ENCODE measurements at places on chromosomes 12 and 14. TPM values are rescaled to one million over a fixed set of nuclear protein-coding genes. Genes with fewer than 3 reads are reported as not detected.

DNA sequence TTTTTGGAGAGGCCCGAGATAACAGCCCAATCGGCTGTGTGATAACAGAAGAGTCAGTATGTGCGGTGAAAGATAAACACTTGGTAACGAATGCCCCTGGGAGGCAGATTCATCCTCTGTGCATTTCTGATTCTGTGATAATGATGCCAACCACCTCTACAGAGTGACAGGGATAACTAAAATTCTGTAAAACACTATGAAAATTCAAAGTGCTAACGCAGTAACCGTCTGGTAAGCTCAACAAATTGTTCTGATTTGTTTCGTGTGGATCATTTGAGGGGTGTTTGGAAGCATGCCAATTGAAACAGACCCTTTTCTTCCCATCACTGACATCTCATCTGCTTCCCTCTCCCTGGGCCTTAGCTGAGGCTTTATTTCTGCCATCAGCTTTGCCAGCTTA is 76.3 kb downstream of the ESR2 start:
- H3K27ac ChIP-seq, result no peak overlapping the region
- no peaks in the 10 kb centered on the region for H3K4me1 ChIP-seq
- peaks cover 21% of the 10 kb centered on the region for H3K36me3 ChIP-seq

DNA sequence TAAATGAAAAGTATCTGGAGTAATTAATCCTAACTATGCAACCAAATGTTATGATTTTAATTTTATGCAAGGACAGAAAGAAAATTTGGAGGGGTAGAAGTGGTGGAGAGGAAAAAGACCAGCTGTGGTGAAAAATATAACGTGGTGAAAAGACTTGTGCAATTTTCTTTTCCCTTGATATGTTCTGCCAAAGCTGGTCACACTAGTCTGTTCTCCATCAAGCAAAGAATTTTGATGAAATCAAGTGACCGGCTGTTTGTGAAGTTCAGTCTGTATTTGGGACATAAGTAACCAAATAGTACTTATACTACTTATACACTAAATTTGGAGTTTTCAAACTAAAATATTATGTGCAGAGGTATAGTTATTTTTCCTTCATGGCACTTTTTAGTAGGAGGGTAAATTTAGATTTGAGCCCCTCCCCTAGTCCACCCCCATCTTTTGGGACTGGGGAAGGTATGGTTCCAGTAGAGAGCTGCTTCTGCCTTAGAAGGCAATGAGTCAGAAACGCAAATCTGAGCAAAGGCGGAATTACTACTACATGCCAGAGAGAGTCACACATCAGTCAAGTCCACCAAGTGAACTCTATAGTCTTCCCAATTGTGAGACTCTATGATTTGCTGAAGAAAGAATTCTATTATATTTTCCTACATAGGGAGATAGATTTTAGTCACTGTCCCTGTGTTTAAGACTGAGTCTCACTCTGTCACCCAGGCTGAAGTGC is 229.7 kb downstream of the SLC25A21 start:
- H3K36me3 ChIP-seq, result no peaks in the 10 kb centered on the region
- H3K27me3 ChIP-seq, result no peaks in the 10 kb centered on the region
- no peak overlapping the region for H3K4me3 ChIP-seq
- no peak for DNase-seq

DNA sequence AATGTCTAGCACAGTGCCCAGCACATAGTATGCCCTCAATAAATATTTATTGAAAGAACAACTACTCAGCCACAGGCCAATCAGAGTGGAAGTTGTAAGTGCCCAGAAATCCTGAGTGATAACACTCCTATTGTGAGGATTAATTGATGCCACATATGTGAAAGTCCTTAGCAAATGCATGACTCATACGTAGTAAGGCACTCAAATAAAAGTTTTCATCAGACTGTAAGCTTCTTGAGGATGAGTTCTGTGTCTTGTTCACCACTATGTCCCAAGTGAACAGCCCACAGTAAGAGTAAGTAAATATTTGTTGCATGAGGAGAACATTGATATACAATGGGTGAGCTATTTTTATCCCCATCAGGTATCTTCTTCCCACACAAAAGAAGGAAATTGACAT is 24.7 kb upstream of the ANO6 start:
- peaks cover 4% of the 10 kb centered on the region for H3K36me3 ChIP-seq
- peak overlapping the region; percentile 55 for H3K27ac ChIP-seq
- H3K27me3 ChIP-seq, result no peaks in the 10 kb centered on the region
- H3K4me3 ChIP-seq, result no peak overlapping the region

DNA sequence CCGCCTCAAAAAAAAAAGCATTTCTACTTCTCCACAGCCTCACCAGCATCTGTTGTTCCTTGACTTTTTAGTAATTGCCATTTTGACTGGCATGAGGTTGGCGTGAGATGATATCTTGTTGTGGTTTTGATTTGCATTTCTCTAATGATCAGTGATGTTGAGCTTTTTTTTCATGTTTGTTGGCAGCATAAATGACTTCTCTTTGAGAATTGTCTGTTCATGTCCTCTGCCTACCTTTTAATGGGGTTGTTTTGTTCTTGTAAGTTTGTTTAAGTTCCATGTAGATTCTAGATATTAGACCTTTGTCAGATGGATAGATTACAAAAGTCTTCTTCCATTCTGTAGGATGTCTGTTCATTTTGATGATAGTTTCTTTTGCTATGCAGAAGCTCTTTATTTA is 182.9 kb downstream of the FOXG1 start:
- H3K27ac ChIP-seq, result no peak overlapping the region
- H3K27me3 ChIP-seq, result no peaks in the 10 kb centered on the region
- H3K4me3 ChIP-seq, result no peak overlapping the region
- H3K4me1 ChIP-seq, result no peaks in the 10 kb centered on the region
- no peaks in the 10 kb centered on the region for H3K36me3 ChIP-seq

- no peak overlapping the region for H3K27ac ChIP-seq
- no peaks in the 10 kb centered on the region for H3K36me3 ChIP-seq
- DNase-seq, result no peak
- no peaks in the 10 kb centered on the region for H3K4me1 ChIP-seq
- no peaks in the 10 kb centered on the region for H3K27me3 ChIP-seq
Measured at GRCh38 chr12:48441069-48441468, 31.3 kb upstream of the ANP32D start.

DNA sequence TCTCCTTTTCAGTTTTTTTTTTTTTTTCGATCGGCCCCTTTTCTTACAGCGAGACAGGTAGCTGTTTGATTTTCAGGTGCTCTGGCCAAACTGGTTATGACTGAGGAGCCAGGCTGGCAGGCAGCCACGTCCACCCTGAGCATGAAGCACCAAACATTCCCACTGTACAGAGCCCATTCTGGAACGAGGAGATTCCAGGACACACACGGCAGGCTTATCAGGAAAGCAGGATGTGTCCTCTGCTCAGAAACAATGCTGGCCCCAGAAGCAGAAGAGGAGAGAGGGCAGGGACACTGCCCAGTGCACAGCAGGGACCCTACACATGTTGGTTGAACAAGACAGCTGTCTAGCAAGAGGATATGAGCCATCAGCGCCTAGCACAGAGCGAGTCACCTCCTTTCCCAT is 3.7 kb upstream of the KRT2 start:
- H3K27me3 ChIP-seq, result peaks cover 37% of the 10 kb centered on the region
- no peak overlapping the region for H3K27ac ChIP-seq
- no peak for DNase-seq
- H3K4me1 ChIP-seq, result no peaks in the 10 kb centered on the region

DNA sequence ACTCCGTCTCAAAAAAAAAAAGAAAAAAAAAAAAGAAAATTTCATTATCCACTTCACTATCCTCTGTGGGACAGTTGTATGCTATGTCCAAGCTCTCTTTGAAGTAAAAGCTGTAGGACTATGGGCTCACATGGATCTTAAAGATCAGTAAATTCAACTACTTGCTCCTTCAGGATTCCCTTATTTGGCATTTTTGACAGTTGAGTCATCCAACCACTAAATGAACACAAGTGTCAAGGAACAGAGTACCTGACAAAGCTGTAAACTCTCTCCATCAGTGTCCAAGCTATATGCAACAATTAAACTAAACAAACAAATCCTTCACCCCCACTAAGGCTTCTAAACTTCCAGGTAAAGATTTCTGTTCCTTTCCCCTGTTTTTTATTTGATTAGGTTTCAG is 177.0 kb downstream of the CEP128 start:
- no peaks in the 10 kb centered on the region for H3K27me3 ChIP-seq
- H3K36me3 ChIP-seq, result no peaks in the 10 kb centered on the region
- DNase-seq, result no peak
- no peak overlapping the region for H3K4me3 ChIP-seq
- H3K4me1 ChIP-seq, result peaks cover 6% of the 10 kb centered on the region

GRCh38 chr12:24679126-24679525 is 269.8 kb downstream of the BCAT1 start:
- H3K27me3 ChIP-seq, result peaks cover 5% of the 10 kb centered on the region
- no peak overlapping the region for H3K4me3 ChIP-seq
- no peaks in the 10 kb centered on the region for H3K4me1 ChIP-seq
- DNase-seq, result no peak
- H3K36me3 ChIP-seq, result no peaks in the 10 kb centered on the region

DNA sequence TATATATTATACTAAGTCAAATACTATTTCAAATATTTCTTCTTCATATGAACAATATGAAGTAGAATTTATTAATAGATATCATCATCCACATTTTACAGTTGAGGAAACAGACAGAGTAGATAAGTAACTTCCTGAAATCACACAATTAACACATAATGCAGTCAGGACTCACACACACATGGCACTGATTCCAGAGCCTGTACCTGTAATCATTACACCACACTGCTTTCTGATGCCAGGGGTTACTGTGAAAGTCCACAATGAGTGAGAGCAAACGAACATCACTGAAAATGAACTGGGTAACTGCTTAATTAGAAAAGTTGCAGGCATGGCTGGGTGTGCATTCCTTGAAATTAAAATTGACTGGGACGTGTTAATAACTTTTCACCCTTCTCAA is 169.3 kb upstream of the IFNG-AS1 start:
- H3K27ac ChIP-seq, result no peak overlapping the region
- no peak for DNase-seq
- no peaks in the 10 kb centered on the region for H3K4me1 ChIP-seq
- H3K27me3 ChIP-seq, result no peaks in the 10 kb centered on the region
- no peak overlapping the region for H3K4me3 ChIP-seq
- H3K36me3 ChIP-seq, result no peaks in the 10 kb centered on the region

- no peak overlapping the region for H3K27ac ChIP-seq
- DNase-seq, result no peak
- no peaks in the 10 kb centered on the region for H3K27me3 ChIP-seq
- no peak overlapping the region for H3K4me3 ChIP-seq
- peaks cover 33% of the 10 kb centered on the region for H3K4me1 ChIP-seq
Measured at GRCh38 chr12:28027947-28028724, 55.6 kb upstream of the PTHLH start.

GRCh38 chr12:105765053-105766014 is 373.4 kb downstream of the NUAK1 start:
- peaks cover 10% of the 10 kb centered on the region for H3K4me1 ChIP-seq
- H3K4me3 ChIP-seq, result no peak overlapping the region
- H3K27me3 ChIP-seq, result no peaks in the 10 kb centered on the region
- H3K36me3 ChIP-seq, result no peaks in the 10 kb centered on the region

GRCh38 chr12:3293446-3294161 is 197.4 kb upstream of the PRMT8 start:
- no peak overlapping the region for H3K27ac ChIP-seq
- no peaks in the 10 kb centered on the region for H3K27me3 ChIP-seq
- no peaks in the 10 kb centered on the region for H3K4me1 ChIP-seq
- no peak for DNase-seq
- H3K36me3 ChIP-seq, result no peaks in the 10 kb centered on the region

DNA sequence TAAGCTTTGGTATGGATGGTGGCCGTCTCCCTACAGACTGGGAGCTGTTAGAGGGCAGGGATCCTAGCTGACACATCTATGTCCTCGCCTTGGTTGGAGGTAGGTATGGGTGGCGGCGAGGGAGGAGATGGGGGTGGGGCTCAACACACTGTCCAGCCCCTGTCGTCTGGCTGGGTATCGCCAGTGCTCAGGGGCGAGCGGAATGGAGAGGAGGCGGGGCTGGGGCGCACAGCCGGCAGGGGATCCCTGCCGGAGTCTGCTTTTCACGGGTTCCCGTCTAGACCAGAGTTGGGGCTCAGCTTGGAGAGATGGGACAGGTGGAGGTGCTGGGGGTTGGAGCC is 16.1 kb downstream of the TAMALIN start:
- H3K27ac ChIP-seq, result no peak overlapping the region
- 0 out of 2 replicates have a peak, but pooled peaks cover 3% of the 10 kb centered on the region for H3K27me3 ChIP-seq
- DNase-seq, result no peak
- H3K36me3 ChIP-seq, result no peaks in the 10 kb centered on the region
- H3K4me3 ChIP-seq, result no peak overlapping the region

DNA sequence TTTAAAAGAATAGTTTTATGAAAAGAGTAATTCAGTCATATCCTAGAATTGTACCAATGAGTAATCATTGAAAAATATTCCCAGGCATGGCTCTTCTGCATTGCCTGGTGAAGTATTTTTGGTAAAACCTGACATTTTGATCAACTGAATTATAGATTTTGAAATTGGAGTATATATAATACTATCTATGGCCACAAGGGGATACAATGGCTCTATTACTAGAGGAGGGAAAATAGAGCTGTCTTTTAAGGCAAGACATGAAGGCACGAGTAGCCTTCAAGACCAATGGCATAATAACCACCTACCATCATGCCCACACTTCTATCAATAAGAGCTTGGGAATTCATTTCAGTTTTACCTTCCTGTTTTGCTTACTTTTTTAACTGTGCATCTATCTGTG is 1241.4 kb upstream of the TMEM132C start:
- H3K4me3 ChIP-seq, result no peak overlapping the region
- no peak overlapping the region for H3K27ac ChIP-seq
- DNase-seq, result no peak
- H3K27me3 ChIP-seq, result no peaks in the 10 kb centered on the region
- no peaks in the 10 kb centered on the region for H3K4me1 ChIP-seq

- peaks cover 6% of the 10 kb centered on the region for H3K27me3 ChIP-seq
- H3K4me3 ChIP-seq, result no peak overlapping the region
- no peaks in the 10 kb centered on the region for H3K4me1 ChIP-seq
- no peaks in the 10 kb centered on the region for H3K36me3 ChIP-seq
- H3K27ac ChIP-seq, result no peak overlapping the region
- DNase-seq, result no peak
Measured at GRCh38 chr12:94225506-94225905, 77.1 kb downstream of the PLXNC1 start.

DNA sequence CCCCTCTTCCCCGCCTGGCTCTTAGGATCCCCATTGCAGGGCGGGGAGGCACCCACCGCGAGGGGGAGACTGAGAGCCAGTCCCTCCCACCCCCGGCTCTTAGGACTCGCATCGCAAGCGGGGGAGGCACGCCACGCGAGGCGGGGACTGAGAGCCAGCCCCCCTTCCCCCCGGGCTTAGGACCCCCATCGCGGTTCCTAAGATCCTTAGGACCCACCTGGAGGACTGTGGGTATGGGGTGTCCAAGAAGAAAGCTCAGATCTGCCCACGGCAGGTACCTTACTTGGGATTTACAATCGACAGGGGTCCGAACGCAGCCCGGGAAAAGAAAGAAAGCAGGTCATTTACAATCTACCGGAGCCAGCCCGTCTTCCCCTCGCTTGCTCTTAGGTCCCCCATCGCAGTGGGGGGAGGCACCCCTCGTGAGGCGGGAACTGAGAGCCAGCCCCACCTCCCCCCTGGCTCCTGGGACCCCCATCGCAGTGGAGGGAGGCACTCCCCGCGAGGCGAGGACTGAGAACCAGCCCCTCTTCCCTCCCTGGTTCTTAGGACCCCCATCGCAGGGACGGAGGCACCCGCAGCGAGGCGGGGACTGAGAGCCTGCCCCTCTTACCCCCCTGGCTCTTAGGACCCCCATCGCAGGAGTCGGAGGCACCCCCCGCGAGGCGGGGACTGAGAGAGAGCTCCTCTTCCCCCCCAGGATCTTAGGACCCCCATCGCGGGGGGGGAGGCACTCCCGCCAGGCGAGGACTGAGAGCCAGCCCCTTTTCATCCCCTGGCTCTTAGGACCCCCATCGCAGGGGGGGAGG is 43.7 kb downstream of the DDX11 start:
- no peak overlapping the region for H3K27ac ChIP-seq
- no peaks in the 10 kb centered on the region for H3K27me3 ChIP-seq
- H3K4me1 ChIP-seq, result peaks cover 7% of the 10 kb centered on the region
- DNase-seq, result peak; percentile 39
- H3K4me3 ChIP-seq, result peak overlapping the region; percentile 31
- H3K36me3 ChIP-seq, result no peaks in the 10 kb centered on the region

Gene RNF10
- total RNA-seq, result 54.7 TPM

Gene NDUFA12
- total RNA-seq, result 283 TPM
